Kidney tubule cell (primary cell): ENCODE measurements at places on chromosomes 16 and 17.

DNA sequence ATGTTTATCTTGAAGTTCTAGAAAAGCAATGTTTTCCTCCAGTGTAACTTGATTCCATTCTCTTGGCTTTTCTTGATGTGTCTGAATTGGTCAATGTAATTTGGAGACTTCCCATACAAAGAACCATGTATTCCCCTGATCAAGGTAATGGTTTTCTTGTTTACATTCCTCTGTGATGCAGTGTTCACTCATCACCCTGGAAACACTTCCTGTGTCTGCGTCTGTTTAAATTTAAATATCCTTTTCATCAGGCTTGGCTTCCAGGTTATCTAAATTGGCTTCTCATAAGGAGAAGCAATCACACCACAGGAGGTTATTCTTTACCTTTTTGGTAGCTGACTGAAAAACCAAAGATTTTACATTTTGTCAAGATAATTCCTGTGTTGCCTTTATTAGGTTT is 237.3 kb upstream of the WSCD1 start:
- DNase-seq: peak; percentile 93

GRCh38 chr16:22292320-22292719 is 4.9 kb upstream of the POLR3E start:
- DNase-seq: no peak

DNA sequence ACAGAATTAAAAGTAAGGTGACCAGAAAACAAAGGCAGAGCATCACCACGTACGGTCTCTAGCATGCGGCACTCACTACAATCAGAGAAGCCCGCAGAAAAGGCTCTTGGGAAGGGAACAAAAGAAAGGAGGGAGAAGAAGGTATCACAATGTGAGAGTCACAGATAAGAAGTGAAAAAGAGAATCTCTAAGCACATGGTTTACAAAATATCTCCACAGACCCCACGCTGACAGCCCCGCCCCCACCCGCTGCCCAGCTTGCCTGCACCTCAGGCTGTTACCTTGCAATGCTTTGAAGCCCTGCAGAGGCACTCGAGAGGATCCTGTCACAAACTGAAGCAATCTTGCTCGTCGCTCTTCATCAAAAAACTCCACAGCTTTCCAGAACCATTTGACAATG is 40.5 kb downstream of the CEP95 start:
- no peak for DNase-seq

DNA sequence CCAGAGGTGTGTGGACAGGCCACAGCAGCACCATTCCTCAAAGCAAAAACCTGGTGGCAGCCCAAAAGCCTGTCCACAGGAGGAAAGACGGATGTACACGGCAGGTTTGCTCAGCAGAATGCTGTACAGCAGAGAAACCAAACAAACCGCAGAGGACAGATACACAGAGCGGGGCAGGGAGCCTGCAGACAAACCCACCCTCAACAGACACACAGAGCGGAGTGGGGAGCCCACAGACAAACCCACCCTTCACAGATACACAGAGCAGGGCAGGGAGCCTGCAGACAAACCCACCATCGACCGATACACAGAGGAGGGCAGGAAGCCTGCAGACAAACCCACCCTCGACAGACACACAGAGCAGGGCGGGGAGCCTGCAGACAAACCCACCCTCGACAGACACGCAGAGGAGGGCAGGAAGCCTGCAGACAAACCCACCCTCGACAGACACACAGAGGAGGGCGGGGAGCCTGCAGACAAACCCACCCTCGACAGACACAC is 53.0 kb upstream of the METRNL start:
- no peak for DNase-seq

GRCh38 chr16:5349670-5350517 is 252.3 kb upstream of the EEF2KMT start:
- DNase-seq: no peak

DNA sequence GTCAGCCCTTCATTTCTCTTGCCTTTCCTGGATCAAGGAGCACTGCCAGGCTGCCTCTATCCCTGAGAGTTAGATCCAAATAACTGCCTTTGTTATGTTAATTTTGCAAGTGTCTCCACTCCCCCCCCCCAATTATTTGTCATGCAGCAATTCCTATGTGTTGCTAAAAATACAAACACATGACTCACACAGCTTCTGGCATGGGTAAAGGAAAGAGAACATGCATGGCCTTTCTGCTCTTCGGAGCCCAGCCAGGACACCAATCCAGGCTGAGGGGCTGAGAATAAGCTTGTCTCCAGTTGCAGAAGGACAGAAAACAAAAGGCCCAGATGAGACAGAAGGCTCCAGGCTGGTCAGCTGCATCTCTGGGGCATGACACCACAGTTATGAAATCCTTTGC is 148.0 kb upstream of the TNRC6C start:
- no peak for DNase-seq

- DNase-seq: peak; percentile 22
These were observed 13.8 kb upstream of the SP6 start for GRCh38 chr17:47864791-47865216.

DNA sequence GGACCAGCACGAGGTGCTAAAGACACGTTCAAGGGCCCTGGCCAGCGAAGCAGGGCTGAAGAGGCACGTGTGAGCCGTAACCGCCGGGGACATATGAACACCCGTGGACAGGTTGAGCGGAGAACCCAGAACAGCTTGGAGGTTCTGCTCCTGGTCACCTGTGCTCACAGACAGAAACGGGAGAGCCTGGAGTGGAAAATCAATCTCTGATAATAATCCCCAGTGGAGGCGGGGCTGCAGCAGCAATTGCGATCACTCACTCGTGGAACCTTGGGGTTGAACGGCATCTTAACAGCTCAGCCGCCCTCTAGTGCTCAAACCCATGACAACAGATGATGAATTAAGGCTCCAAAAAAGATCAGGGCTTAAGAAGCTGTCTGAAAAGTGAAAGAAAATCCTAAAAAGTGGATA is 25.6 kb downstream of the WIPI1 start:
- DNase-seq: peak; percentile 13

DNA sequence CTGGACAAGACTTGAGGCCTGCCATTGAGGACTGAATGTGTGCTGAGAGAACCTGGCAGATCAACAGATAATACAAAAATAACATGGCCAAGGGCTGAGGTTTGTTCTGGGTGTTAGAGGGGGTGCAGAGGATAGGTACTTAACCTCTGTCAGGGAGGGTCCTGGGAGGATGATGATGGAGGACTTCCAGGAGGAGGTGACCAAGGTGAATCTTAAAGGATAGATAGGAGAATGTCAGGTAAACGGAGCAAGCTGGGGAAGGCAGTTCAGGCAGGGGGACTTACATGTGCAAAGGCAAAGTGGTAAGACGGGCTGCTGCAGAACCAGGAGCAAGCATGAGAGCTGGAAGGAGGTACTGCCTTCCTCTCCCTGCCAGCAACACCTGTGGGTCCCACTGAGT is 119.8 kb upstream of the PLCG2 start:
- no peak for DNase-seq

DNA sequence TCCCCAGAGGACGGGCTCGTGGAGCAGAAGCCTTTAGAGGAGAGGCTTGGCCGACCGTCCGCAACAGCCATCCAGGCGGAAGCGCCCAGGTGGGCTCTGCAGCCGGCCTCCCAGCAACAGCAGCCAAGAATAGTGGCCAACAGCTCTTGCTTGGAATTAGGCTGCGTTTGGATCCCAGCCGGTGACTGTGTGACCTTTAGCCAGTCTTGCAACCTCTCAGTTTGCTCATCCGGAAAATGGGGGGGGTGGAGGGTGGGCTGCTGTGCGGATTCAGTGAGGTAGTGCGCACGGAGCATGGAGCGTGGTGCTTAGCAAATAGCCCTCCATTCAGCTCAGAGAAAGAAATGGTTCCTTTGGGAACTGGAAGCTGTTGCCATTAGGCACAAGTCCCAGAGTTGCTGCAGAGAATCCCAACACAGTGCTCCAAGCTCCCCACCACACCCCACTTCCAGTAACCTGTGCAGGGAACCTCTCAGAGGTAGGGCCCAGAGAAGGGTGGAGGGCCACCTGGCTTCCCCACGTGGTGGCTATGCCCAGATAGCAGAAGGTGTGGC is 46.7 kb downstream of the RTN4RL1 start:
- DNase-seq: no peak

- DNase-seq: no peak
These were observed 51.7 kb downstream of the WNT3 start for GRCh38 chr17:46766493-46767491.

- DNase-seq: no peak
These were observed 78.2 kb downstream of the AMFR start for GRCh38 chr16:56347166-56347565.

GRCh38 chr17:69478916-69479315 is 64.4 kb downstream of the MAP2K6 start:
- no peak for DNase-seq

- no peak for DNase-seq
These were observed 78.8 kb downstream of the WWP2 start for GRCh38 chr16:69840975-69841374.

GRCh38 chr17:74417178-74418045 is 14.5 kb upstream of the GPRC5C start:
- peak; percentile 96 for DNase-seq

DNA sequence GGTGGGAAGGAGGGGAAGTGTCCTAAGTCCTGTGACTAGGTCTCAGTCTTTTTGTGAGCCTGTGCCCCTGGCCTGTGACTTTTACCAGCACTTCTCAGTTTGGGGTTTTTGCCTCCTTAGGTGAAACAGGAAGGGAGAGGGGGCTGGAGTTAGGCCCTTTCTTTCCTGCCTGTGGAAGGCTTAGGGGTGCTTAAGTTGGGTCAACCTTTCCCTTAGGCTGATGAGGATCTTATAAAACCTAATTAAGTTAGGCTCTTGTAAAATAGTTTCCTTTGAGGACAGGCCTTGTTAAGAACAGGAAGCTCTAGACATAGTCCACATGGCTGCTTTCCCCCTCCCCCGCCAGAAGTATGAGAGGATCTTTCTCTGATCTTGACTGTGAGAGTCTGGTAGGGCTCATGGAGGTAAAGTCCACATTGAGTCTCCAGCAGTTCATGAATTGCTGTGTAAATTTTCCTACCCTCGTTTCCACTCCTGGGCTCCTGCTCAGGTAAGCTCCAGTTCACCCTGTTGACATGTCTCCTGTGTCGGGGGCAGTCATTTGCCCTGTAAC is 17.0 kb upstream of the DNASE1 start:
- DNase-seq: peak; percentile 20

DNA sequence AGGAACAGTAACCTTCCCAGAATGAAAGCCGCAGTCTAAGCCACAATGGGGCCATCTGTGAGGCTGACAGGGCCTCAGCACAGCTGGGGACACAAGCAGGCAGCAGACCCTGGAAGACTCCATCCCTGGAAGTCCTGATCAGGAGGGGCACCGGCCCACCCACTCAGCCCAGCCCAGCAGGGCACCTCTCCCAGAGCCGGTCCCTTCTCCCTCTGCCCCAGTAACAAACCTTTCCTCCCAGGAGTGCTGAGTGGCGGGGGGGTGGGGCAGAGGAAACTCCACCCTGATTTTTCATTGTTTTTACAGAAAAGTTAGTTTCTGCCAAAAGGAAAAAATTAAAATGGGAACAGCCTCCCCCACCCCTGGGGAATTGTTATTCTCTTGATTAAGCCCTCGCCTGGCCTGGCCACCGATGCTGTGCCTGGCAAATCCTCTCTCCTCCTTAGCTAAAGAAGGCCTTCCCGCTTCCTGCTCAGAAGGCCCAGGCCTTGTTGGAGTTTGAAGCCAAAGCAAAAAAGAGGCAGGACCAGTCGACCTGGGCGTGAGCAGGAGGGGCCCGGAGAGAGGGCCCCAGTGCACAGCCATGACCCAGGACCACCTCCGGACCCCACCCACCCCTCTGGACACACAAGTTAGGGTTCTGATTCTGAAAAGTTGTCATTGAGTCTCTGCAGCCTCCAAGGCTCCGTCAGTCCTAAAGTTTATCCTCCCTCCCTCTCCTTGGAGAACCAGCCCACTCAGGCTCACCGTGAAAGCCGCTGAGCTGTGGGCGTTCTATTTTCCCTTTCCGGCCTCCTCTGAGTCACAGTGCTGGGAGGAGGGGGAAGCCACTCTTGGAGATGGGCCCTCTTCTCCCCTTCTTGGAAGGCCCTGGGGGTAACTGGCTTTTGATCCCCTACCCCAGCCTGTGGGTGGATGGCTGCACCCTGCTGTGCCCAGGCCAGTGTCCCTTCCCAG is 128.4 kb upstream of the TNRC6C start:
- DNase-seq: peak; percentile 53

DNA sequence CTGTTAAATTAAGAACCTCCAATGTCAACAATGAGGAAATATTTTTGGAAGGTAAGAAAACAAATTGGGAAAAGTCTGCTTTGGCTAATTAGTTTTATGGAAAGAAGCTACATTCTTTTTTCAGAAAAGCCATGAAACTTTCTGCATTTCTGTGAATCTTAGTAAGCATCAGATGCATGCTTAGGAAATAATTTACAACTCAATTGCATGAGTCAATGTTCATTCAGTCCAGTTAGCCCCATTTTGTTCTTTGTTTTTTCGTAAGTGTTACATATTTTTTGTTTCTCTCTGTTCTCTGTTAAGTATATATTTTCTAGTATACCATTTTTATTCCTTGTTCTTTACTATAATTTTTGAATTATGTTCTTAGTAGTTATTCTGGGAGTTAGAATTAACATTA is 195.2 kb upstream of the KIF2B start:
- peak; percentile 77 for DNase-seq

DNA sequence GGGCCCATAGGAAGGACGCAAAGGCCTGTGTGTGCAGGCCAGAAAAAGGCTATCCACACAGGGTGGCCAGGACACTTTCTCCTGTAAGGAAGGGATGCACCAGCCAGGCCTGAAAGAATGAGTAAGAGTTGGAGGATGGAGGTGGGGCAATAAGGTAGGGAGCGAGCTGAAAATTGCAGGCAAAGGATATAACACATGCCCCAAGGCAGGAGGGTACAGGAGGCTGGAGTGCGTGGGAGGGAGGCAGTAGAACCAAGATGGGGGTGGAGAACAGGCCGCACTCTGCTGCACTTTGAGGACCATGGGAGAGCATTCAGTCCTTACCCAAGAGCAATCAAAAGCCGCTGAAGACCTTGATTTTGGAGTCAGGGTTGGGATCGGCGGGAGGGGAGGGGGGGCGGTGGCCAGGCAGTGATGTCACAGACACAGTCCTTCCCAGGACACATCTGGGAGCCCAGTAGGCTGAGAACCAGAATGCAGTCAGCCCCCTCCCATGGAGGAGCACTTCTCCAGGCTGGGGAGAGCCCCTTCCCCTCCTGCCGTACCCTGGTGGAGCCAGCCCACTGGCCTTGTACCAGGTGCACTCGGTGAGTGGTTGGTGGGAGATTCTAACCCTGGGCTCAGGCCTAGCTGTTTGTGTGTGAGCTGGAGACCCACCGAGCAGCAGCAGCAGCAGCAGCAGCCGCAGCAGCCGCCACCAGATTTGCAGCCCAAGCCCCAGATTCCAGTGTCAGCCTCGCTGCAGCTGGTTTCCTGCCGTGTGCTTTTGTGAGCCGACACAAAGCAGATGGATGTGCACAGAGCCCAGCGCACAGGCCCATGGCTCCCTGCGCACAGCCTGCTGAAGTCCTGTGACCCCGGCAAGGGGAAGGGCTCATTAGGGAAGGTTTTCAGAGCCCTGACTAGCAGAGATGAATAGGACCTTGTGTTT is 17.5 kb downstream of the ANKRD40 start:
- DNase-seq: no peak
